ENCODE measurements at places on chromosomes 6 and 20. TPM values are rescaled to one million over a fixed set of nuclear protein-coding genes. Genes with fewer than 3 reads are reported as not detected.

Gene ABCC10
- 9.8 TPM for polyA plus RNA-seq

Gene MCHR2
- polyA plus RNA-seq: not detected

GRCh38 chr6:113570161-113570560 lies 287.0 kb upstream of the MARCKS start:
- DNase-seq: no peak
- no peaks in the 10 kb centered on the region for H3K36me3 ChIP-seq
- no peaks in the 10 kb centered on the region for H3K4me1 ChIP-seq
- H3K27me3 ChIP-seq: no peaks in the 10 kb centered on the region

GRCh38 chr20:32999603-33000250 lies 4.5 kb downstream of the SUN5 start:
- H3K4me3 ChIP-seq: no peak overlapping the region
- DNase-seq: no peak
- no peaks in the 10 kb centered on the region for H3K4me1 ChIP-seq
- H3K36me3 ChIP-seq: no peaks in the 10 kb centered on the region
- no peaks in the 10 kb centered on the region for H3K27me3 ChIP-seq

- H3K4me1 ChIP-seq: no peaks in the 10 kb centered on the region
- H3K27me3 ChIP-seq: no peaks in the 10 kb centered on the region
- DNase-seq: no peak
- no peak overlapping the region for H3K4me3 ChIP-seq
- H3K27ac ChIP-seq: no peak overlapping the region
Observed at GRCh38 chr6:127201321-127201720, 65.3 kb upstream of the RNF146 start.

- H3K4me3 ChIP-seq: no peak overlapping the region
- no peaks in the 10 kb centered on the region for H3K27me3 ChIP-seq
- H3K36me3 ChIP-seq: no peaks in the 10 kb centered on the region
- peaks cover 17% of the 10 kb centered on the region for H3K4me1 ChIP-seq
- no peak for DNase-seq
- no peak overlapping the region for H3K27ac ChIP-seq
Observed at GRCh38 chr20:50821994-50822393, 27.1 kb downstream of the BCAS4 start.

Gene PROKR2
- not detected for polyA plus RNA-seq

DNA sequence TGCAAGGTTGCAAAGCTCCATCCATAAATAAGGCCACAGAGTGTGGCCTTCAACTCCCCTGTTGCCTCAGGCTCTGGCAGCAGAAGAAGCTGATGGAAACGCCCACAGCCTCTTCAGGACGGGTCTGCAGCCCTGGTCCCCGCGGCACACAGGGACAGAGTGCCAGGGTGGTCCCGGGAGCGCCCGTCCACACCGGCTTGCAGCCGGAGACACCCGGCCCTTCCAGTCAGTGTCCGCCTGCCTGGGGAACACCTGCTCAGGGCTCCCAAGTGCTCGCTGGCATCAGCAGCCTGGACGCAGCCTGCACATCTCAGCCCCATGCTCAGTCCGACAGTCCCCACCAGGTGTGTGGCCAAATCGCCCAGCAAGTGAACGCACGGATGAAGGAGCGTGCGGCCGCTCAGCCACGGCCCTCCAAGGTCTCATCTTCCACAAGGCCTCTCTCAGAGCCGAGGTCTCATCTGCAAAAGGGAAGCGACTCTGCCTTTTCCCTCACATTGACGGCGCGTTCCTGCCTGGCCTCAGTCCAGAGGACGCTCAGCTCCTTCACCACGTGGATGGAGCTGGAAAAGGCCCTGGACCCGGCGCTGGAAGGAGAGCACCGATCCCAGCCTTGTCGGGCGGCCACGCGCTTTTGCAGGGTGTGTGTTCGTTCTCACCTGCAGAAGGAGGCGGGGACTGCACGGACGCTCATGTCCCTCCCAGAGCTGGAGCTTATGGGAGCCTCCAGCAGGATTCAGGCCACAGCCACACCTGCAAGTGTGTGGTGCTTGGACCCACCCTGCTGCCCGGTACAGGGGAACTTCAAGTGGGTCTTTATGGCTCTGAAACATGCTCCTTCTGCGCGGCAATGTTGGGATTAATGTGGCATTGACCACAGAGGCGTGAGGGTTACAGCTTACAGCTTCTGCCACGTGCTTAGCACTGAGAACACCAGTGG lies 180.4 kb downstream of the DLL1 start:
- H3K4me3 ChIP-seq: no peak overlapping the region
- DNase-seq: no peak
- no peak overlapping the region for H3K27ac ChIP-seq
- no peaks in the 10 kb centered on the region for H3K36me3 ChIP-seq
- no peaks in the 10 kb centered on the region for H3K27me3 ChIP-seq
